ENCODE measurements at places on chromosomes 3 and 15. TPM values are rescaled to one million over a fixed set of nuclear protein-coding genes. Genes with fewer than 3 reads are reported as not detected.
A peak's percentile ranks its signal among the peaks of the same experiment; 100 is the strongest.

DNA sequence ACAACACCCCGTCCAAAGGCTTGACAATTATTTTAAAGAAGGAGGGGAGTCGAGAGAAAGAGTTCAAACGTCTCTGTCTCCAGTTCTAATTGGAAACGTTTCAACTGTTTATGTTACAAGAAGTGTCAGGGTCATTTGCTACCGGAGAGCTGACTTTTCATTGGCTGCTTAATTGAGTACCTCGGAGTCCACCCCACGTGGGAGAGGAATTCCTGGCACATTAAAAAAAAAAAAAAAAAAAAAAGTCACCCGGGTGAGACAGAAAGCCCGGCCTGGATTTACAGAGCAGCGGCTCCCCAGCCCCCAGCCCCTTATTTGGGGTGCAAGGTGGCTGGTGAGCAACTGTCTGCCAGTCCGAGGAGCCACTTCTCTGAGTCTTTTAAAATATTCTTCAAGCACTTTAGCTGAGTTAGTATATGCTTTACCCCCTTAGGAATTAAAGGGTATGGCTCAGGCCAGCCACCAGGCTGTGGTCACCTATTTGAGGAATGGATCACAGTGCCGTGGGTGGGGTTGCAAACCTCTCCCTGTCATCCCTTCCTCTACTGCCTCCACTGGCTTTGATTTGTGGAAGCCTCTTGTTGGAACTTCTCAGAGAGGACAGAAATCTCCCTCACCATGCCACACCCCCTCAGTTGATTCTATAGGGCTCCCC lies 3.9 kb upstream of the TLE3 start:
- H3K36me3 ChIP-seq: peaks cover 2% of the 10 kb centered on the region
- H3K4me1 ChIP-seq: peaks cover 33% of the 10 kb centered on the region
- H3K27me3 ChIP-seq: peaks cover 4% of the 10 kb centered on the region
- no peak overlapping the region for H3K4me3 ChIP-seq

The TMC3 gene
- 0.11 TPM for total RNA-seq

DNA sequence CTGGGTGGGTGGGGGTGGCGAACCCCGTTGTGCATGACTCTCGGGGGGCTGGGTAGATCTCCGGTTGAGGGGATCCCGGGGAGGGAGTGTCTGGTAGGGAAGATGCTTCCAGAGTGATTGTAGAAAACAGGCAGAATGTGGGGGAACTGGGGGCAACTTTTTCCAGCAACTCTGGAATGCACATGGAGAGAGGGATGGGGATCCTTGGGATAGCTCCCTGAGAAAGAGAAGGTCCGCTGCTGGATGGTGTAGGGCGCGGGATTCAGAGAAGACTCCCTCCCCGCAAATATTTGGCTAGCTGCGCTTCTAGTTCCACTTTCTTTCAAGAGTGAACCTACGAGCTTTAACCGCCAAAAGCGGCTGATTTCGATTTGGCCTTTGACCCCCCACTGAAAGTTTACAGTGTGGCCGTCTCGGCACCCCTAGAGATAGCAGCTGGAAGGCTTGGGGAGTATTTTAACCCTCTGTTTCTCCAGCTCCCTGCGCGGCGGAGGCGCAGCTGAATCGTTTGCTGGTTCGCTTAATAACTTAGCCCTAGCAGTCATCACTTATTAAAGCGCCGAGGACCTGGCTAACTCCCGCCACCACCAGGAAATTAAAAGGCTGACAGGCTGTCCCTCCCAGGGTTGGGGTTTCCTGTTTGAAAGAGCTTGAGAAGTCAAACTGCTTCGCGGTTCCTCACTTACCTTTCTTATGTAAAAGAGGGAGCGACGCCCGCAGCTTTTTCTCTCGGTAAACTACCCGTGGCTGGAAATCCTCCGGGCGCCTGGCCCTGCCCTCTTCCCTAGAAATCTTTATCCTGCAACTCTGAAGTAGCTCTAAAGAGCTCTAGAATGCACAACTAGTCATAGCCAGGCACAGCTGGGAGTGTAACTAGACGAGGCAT lies 1.2 kb downstream of the PHLDB2 start:
- H3K27ac ChIP-seq: peak overlapping the region; percentile 93
- peak; percentile 41 for DNase-seq
- H3K27me3 ChIP-seq: peaks cover 15% of the 10 kb centered on the region

GRCh38 chr3:108131475-108132134 lies 40.8 kb upstream of the CD47 start:
- DNase-seq: no peak
- no peaks in the 10 kb centered on the region for H3K4me1 ChIP-seq
- no peak overlapping the region for H3K4me3 ChIP-seq
- H3K27me3 ChIP-seq: no peaks in the 10 kb centered on the region
- H3K27ac ChIP-seq: no peak overlapping the region

The GOLGA6L7 gene
- total RNA-seq: not detected

- H3K4me3 ChIP-seq: no peak overlapping the region
- H3K4me1 ChIP-seq: peaks cover 6% of the 10 kb centered on the region
- DNase-seq: peak; percentile 83
- H3K27me3 ChIP-seq: no peaks in the 10 kb centered on the region
- peaks cover 5% of the 10 kb centered on the region for H3K36me3 ChIP-seq
Measured at GRCh38 chr15:89206908-89207331, 14.5 kb downstream of the RLBP1 start.

The HHATL gene
- 2.1 TPM for total RNA-seq

DNA sequence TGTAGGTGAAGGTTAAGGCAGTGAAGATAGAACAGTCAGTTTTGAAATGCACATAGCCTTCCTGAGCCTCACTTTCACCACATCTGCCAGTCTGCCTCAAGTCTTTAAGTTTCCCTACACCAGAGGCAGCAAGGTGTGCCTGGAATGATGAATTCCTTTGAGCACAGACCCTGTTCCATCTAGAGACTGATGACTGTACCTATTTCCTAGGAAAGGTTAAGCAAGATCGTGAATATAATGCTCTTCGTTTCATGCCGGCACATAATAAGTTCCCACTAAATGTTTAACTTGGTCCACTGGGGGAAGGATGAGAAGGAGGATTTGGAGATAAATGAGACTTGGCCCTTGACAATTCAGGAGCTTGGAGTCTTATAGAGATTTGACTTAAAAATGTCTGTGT lies 141.9 kb downstream of the LPP start:
- H3K36me3 ChIP-seq: no peaks in the 10 kb centered on the region
- no peak for DNase-seq
- H3K27ac ChIP-seq: no peak overlapping the region
- H3K4me3 ChIP-seq: no peak overlapping the region
- no peaks in the 10 kb centered on the region for H3K4me1 ChIP-seq

The CLDN11 gene
- total RNA-seq: 413 TPM

GRCh38 chr15:81091889-81092558 lies 42.0 kb upstream of the CFAP161 start:
- no peaks in the 10 kb centered on the region for H3K27me3 ChIP-seq
- no peak overlapping the region for H3K4me3 ChIP-seq
- no peak for DNase-seq

The ARPP21 gene
- total RNA-seq: 27.8 TPM

All from spinal cord (tissue), 10 donors.